GM04503 (cell line): ENCODE measurements at places on chromosomes 1 and 21.
A peak's percentile ranks its signal among the peaks of the same experiment; 100 is the strongest.

- no peak for DNase-seq
These were observed at the start of the genes JMJD4 and SNAP47 for GRCh38 chr1:227734856-227735538. JMJD4 (minus strand) TSS chr1:227735302; CDS start chr1:227735273, 29 bp downstream. SNAP47 (plus strand) TSS chr1:227735435; CDS start chr1:227747737, 12,302 bp downstream.

GRCh38 chr1:112692681-112693080, 14.2 kb downstream of the RHOC start:
- DNase-seq: no peak

DNA sequence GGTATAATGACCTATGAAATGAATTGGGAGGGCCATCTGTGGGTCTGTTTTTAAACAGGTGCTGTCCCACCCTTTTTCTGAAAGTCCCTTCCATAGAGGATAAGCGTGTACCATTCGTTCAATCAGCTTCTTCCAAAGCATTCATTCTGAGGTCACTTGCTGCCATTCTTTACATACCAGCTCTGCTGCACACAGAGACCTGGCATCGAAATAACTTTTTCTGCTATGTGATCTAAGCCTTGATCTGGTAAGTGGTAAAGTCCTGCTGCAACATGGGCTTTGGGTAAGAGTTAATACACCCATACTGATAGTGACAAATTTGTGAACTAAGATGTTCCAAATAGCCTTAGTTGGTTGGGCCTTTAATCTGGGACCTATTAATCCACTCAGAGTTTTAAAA, 38.9 kb downstream of the DR1 start:
- DNase-seq: no peak

GRCh38 chr1:8625981-8626898, 191.2 kb downstream of the RERE start:
- peak; percentile 92 for DNase-seq

GRCh38 chr1:92291372-92291999, 7.3 kb downstream of the GLMN start:
- DNase-seq: no peak
